NCI-H1092 treated with DMSO at 0.1 percent for 48 hours (cell line): ENCODE measurements at places on chromosomes 7 and 10.

- DNase-seq, result no peak
Measured at GRCh38 chr7:140121326-140121725, 55.5 kb downstream of the KDM7A start.

- DNase-seq, result no peak
Measured at GRCh38 chr7:6258440-6259182, 13.8 kb downstream of the CYTH3 start.

DNA sequence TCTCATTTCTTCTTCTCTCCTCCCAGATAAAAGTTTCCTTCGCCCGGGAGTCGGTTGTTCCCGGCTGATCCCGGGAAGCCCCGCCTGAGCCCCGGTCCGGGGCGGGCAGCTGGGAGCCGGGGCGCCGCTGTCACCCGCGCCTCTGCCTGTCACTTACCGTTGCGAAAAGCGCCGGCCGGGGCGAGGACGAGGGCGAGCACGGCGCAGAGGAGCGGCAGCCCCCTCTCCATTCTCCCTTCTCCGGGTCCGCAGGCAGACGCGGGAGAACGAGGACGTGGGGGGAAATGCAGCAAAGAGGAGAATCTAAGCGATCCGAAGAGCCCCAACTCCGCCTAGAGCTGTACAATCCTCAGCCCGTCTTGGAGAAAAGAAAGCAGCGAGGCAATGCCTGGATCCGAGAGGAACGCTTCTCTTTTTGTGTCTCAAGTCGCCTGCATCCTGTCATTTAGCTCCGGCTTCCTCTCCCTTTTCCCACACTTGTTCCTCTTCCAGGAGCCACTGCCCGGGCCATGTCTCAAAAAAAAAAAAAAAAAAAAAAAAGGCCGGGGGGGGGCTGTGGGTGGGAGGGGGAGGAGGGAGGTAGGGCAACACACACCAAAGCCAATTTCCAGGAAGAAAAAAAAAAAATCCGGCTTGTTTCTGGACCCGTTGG, at the start of gene NRP1:
NRP1 (minus strand) TSS at position 515 of the 652 bp plus-strand sequence; CDS start at position 230, 285 bp downstream.
- peak; percentile 37 for DNase-seq

- DNase-seq, result no peak
Measured at GRCh38 chr10:60645980-60646379, 132.3 kb upstream of the CDK1 start.

DNA sequence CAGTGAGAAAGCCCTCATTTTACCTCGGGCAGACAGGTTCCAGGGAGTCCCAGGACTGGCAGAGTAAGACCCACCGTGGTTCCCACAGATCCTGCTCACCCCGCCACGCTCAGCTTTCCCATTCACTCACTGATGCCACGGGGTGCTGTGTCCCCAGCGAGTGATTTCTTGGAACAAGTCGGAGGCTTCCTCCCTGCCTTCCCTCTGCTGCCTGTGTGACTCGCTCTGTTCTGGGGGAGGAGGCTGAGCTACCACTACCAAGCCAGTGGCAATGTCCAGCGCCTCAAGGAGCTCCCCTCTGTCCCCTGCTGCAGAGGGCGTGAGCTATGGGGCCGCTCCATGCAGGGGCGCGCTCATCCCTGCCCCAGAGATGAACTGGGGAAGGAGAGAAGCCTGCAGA, 12.6 kb downstream of the IL15RA start:
- no peak for DNase-seq

DNA sequence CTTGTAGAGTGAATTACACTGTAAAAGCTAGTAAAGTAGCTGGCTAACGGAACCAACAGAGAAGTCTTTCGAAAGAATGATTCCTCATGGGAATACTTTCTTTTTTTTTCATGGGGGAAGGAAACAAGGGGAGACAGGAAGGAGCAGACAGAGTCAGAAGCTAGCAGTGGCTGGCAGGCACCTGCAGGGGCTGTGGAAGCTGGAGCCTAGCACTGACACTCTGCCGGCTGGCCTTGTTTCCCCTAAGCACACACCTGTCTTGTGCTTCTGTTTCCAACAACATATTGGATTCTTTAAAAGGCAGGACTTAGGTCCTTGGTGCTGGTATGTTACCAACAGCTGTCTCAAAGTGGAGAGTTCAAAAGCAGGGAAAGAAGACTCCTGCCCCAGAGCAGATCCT, 24.7 kb downstream of the NOD1 start:
- DNase-seq, result no peak

- DNase-seq, result no peak
Measured at GRCh38 chr7:28002638-28003037, 178.0 kb downstream of the JAZF1 start.

GRCh38 chr10:86700851-86701617, 32.7 kb downstream of the LDB3 start:
- no peak for DNase-seq

GRCh38 chr7:69748530-69748929, 150.3 kb downstream of the AUTS2 start:
- DNase-seq, result no peak
